ENCODE measurements at places on chromosomes 5 and 9. TPM values are rescaled to one million over a fixed set of nuclear protein-coding genes. Genes with fewer than 3 reads are reported as not detected.

ENTPD2 gene
- not detected for polyA plus RNA-seq

PCDHA12 gene
- polyA plus RNA-seq = 0.05 TPM

SPATA31A3 gene
- not detected for polyA plus RNA-seq

IL17B gene
- polyA plus RNA-seq = 7.6 TPM

RMI1 gene
- polyA plus RNA-seq = 3.4 TPM

SPINK5 gene
- polyA plus RNA-seq = 0.69 TPM

DNA sequence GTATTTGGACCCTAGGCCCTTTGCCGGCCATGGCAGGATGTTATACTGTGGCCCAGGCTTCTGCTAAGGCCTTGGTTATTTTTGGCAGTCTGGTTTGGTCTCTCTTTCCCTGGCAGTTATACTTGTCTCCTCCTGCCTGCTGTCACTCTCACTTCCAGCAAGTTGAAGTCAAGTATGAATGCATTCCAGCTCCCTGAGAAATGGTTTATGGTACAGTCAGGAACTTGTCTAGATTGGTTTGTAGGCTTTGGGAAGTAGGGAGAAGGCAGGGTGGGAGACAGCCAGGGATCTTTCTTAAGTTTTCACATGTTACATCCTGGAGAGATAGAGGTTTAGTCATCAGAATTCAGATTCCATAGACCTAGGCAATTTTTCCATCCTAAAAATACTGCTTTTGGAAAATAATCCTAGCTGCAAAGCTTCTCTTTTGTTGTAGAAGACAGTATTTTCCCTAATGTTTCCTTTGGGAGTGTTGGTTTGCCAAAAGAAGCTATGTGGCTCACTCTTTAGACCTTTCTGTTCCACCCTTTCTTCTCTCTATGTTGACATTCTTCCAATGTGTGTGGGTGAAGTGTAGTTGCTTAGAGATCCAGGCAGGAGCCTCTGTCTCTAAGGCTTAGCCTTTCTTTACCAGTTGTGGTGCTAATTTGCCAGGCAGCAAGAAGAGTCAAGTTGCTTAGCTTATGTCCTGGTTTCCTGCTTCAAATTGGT lies 2.5 kb upstream of the KDM3B start:
- DNase-seq = no peak

GRCh38 chr5:97528941-97529340 lies 345.9 kb upstream of the RIOK2 start:
- no peak for DNase-seq

GRCh38 chr9:73889023-73889422 lies 608.1 kb upstream of the RORB start:
- DNase-seq = no peak

- no peak for DNase-seq
These were observed 839.1 kb downstream of the NR2F1-AS1 start for GRCh38 chr5:92741906-92742305.
